ENCODE measurements at places on chromosomes 6 and 20.
A peak's percentile ranks its signal among the peaks of the same experiment; 100 is the strongest.

DNA sequence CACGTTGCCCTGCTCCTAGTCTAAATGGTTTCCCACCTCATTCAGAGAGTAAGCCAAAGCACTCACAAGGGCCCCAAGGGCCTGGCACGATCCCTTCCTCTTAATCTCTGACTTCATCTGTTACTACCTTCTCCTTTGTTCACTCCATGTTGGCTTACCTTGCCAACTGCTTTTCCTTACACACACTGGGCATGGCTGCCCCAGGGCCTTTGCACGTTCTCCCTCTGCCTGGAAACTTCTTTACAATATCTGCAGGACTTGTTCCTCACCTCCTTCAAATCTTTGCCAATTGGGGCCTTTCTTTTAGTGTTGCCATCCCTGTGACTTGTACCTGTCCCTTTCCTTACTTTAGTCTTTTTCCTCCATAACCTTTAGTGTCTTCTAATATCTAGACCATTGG, 73.9 kb downstream of the PLCB4 start:
- DNase-seq: no peak

DNA sequence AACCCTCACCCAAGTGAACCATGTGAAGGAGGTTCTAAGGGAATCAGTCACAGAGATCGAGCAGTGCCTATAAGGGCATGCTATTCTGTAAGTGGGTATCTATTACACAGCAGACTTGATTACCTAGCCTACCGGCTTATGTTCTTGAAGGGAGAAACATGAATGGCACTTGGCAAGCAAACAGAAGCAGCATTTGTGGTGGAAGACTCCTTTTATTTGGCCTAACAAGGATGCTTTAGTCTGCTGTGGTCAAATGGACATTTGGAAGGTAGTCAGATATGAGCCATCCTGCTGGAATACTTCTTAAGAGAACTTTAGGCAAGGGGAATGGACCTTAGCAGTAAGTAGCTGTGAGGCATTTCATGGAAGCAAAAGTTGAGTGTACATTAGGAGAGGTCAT, 126.3 kb downstream of the COL12A1 start:
- no peak for DNase-seq

- no peak for DNase-seq
These were observed 178.4 kb downstream of the COL9A1 start for GRCh38 chr6:70124443-70124842.

DNA sequence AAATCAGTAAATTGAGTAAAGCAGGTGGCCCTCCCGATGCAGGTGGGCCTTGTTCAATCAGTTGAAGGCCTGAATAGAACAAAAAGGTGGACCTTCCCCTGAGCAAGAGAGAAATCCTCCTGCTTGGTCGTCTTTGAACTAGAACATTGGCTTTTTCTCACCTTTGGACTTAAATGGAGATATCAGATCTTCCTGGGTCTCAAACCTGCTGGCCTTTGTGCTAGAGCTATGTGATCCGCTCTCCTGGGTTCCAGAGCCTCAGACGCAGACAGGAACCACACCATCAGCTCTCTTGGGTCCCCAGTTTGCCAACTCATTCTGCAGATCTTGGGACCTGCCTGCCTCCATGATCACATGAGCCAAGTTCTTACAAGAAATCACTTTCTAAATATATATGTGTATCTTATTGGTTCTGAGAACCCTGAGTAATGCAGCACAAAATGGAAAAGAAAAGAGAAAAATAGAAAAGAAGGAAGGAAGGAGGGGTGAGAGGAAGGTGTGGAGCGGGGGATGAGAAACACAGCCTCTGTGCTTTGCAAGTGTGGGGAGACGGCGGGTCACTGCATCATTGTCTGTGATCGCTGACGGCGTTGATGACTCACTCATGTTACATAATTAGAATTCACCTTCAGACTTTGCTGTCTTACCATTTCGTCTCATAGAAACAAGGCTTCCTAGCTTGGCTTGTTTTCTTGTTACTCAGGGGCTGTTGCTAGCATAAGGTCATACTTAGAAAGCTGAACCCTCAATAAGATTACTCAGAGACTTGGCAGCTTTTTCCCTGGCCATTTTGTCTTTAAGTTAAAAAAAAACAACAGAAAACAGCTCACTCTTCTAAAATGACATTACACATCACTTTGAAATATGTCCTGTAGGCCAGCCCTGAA, 85.7 kb upstream of the NEDD9 start:
- DNase-seq: peak; percentile 85

- no peak for DNase-seq
These were observed 9.7 kb downstream of the TIAM2 start for GRCh38 chr6:155004576-155005372.

DNA sequence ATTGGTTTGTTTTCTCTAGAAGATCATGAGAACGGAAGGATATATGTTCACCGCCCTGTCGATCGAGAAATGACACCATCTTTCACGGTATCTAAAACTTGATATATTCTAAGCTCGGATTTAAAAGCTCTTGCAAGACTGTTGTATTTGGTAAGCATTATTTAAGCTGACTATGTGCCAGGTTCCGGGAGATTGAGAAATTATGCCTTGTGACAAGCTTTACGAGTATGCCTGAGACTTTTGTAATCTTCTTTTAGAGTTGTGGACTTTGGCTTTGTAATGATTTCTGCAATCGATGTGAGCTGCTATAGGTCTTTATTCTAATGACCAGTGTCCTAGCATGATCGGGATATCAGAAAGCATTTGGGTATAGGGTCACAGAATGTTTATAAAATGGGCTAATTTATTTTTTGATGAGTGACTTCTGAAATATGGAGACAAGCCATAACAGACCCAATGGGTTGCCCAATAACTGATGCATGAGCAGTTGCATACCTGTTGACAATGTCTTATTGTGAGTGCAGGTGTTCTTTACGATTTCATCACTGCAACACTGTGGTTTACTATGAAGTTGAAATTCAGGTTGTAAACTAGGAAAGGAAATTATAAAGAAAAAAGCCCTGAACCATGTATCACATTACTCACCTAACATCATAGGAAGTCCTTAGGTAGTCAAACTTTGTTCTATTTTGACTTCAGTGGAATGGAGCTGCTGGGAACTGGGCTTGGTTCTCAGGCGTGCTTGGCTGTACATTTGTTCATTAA, 14.0 kb downstream of the CDH26 start:
- DNase-seq: no peak

DNA sequence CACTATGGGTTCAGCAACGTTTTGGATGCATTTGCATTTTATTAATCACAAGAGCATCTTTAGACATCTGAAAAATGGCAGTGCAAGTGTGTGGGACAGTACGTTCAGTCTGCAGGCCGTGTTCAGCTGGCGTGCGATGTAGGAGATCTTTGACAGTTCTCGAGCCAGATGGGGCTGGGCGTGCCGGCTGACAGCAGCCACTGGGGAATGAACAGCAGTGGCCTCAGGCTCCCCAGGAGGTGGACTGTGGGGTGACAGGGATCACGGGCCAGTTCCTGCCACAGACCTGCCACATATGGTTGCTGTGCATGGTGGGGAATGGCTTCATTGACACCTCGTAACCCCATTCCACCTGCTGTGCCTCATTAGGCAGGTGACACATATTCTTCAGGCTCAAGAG, 16.4 kb upstream of the MLN start:
- DNase-seq: no peak

DNA sequence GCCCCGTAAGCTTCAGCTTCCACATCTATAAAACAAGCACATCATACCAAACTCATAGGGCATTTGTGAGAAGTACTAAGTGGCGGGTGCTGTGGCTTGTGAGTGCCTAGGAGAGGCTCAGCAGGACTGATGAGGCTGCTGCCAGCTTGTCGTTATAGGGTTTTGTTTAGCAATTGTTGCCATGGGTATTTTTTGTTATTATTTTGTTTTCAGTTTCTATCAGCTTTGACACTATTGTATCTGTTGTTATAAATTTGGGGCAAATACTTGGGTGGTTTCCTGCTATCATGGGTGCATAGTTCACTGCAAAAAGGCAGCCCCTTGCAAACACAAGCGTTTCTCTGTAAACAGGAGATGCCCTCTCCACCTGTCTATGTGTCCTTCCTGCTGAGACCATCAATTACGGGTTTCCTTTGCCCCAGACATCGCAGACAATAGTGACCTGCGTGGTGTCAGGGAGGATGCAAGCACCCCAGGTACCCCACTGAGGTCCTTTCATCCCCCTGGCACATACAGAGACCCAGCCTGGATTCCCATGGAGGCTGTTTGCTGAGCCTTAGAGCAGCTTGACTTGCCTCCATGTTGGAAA, 3.1 kb upstream of the CCDC167 start:
- no peak for DNase-seq

DNA sequence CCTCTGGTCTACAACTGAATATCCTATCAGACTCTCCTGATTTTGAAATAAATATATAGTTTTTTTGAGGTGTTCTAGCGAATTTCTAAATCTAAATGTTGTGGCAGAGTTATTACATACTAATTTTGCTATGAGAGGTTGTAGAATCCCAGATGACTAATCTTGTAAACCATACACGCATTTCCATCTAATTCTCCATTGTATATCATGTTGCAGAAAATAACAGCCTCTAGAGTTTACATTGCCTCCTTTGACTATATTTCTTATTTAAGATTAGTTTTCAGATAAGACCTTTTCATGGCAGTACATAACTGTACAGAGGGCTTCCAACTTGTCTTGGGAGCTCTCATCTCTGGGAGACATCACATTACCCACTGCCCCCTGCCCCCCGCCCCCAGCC, 22.9 kb downstream of the PTPN1 start:
- no peak for DNase-seq

DNA sequence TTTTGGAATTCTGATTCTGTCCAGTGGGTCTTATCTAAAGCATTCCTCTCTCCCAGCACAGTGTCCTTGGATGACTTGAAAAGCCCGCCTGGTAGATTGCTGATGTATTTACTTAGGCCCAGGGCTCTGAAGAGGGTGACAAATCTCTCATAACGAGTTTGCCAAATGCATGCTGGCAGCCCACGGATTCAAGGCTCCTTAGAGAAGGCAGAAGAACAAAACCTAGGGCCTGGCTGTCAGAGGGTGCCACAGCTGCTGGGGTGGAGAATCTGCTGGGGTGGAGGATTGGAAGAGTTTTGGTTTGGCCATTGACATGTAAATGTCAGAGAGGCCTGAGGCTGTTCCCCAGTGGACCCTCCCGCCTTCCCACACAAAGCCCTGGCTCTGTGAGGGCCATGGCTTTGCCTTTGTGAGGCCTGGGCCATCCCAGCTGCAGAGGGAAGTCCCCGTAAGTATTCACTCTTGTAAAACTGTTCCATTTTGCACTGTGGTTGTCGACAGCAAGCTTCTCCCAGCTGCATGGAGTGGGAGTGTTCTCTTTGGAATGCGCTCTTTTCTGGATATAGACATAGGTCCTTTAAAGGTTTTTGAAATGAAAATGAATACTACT, 50.3 kb downstream of the ANKRD6 start:
- DNase-seq: no peak

DNA sequence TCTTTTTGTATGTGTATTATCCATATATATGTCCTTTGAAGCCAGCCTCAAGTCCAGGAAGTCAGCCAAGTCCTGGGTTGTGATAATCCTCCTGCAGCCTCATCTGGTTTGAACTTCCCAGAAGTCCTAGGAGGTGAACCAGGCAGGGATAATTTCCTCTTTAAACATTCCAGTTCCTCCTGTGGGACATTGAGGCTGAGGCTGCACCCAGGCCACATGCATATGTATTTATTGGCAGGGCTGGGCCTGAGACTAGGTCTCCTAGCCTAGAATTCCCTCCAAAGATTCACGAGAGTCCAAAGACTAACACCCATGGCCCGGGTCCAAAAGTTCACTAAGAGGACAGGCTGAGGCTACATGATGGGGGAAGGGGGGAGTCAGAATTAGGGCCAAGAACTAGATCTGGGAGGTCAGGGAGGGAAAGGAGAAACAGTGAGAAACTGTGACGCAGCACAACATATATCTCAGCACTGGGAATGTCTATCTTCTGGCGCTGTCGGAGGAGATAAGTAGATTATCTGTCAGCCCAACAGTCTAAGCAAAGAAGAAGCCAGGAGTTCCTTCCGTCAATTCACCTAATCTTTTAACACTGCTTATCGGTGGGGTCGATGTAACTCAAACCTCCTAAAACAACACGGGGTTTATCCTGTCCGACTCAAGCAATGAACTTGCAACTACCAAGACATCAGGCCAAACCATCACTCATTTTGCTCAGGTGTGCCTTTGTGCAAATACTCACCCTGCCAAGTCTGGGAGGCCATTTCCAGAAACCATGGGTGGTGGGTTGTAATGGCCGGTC, 43.3 kb downstream of the SNX5 start:
- no peak for DNase-seq

- no peak for DNase-seq
These were observed 6.1 kb downstream of the NFATC2 start for GRCh38 chr20:51536116-51537069.

All from stimulated activated CD8-positive, alpha-beta memory T cell treated with anti-CD3 and anti-CD28 coated beads, Interleukin-7, amount 100 ng/mL, for 4 hours (primary cell).